ENCODE measurements at places on chromosomes 6 and 20.

DNA sequence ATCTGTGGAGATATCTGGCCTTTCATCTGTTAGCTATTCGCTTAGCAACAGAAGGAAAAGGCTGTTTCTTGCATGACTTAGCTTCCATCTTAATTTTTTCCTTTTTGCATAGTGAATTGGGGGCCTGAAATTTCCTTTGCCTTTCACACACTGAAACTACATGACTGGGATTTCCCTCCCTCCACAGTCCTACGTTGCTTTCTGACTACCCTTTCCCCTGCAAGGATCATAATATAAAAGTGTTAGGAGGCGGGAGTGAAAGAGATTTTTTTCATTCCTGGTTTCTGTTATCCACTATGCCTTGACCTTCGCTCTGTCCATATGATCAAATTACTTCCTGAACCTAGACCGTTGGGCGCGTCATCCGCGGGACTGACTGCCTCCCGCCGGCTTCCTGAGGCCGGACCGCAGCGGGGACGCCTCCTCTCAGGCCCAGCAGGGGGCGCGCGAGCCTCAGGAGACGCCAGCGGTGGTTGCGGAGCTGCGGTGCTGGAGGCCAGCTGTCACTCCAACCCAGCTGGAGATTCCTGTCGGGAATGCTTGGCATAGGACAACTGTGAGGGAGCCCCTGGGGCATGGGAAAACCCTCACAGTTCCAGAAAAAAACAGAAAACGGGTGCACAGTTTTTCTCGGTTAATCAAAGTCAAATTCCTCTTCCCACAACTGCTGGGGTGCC lies 55.6 kb downstream of the MEP1A start:
- no peak for DNase-seq

DNA sequence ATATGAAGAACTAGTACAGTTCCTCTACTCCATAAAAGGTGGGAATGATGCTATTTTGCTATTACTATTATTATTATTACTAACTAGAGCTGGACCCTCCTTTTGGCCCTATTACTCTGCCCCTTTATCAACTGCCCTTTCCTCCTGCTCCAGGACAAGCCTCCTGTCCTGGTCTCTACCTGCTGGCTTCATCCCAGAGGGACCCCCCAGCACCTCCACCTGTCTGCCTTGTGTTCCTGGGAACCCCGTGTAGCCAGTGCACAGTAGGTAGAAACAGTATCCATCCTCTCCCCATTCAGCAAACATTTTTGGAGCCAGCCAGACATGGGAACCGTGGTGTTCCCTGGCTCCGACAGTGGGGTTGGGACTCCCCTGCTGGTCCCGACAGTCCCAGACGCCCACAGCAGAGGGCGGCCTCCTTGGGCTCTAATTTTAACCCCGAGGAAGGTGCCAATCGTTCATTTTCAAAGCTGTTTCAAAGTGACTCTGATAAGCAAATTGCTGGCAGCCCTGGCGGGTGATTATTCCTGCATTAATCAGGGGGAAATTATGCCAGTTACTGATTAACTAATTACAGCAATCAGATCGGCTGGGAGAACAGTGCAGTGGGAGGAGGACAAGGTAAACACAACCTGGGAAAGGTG lies 44.2 kb upstream of the MDGA1 start:
- DNase-seq: no peak

- DNase-seq: no peak
Observed at GRCh38 chr6:141475259-141475658, 657.5 kb upstream of the GJE1 start.

GRCh38 chr20:47336129-47336754 lies 20.3 kb downstream of the ZMYND8 start:
- no peak for DNase-seq

DNA sequence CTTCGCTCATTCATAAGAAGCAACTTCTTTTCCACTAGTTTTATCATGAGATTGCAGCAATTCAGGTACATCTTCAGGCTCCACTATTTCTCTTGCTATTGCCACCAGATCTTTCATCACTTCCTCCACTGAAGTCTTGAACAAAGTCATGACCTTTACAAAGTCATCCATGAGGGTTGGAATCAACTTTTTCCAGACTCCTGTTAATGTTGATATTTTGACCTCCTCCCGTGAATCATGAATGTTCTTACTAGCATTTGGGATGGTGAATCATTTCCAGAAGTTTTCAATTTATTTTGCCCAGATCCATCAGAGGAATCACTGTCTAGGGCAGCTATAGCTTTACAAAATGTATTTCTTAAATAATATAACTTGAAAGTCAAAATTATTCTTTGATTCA lies 1.5 kb downstream of the CENPQ start:
- DNase-seq: no peak

DNA sequence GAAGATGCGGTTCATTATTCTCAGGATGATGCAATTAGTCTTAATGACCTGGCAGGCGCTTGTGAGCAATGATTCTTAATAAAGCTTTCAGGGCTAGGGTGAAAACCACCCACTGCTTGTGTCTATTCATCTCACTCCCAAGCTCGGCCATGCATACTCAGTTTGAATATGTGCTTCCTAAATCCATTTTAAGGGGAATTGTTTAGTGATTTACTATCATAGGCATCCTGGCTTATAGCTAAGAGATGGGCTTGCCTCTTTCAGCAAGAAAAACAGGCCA lies 141.1 kb upstream of the SLC24A3 start:
- DNase-seq: no peak

- DNase-seq: no peak
Observed at GRCh38 chr6:73797861-73798260, 101.9 kb downstream of the CD109 start.

DNA sequence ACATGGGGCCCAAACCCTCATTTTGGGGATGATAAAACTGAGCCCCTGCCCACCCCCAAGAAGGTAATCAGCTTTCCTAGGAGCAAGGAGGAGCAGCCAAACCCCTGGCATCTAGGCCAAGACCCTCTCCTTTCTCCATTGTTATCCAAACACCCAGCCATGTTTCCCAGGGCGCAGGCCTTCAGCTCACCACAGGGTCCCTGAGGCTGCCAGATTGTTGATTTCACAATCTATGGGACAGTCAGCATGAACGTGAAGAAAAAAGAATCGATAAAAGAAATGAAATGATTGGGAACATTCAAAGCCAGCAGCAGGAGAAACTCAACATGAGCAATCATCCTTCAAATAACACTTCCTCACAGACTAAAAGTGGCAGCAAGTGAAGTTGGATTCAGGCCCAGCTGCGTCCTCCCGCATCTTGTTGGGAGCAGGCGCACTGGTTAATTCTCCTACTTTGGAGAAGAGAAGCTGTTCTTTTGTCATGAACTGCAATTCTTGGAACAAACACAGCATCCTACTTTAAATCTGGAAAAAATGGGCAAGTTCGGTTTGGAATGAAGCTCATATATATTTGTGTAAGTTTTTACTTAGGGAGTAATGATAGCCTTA lies 241.8 kb upstream of the PRDM1 start:
- no peak for DNase-seq

DNA sequence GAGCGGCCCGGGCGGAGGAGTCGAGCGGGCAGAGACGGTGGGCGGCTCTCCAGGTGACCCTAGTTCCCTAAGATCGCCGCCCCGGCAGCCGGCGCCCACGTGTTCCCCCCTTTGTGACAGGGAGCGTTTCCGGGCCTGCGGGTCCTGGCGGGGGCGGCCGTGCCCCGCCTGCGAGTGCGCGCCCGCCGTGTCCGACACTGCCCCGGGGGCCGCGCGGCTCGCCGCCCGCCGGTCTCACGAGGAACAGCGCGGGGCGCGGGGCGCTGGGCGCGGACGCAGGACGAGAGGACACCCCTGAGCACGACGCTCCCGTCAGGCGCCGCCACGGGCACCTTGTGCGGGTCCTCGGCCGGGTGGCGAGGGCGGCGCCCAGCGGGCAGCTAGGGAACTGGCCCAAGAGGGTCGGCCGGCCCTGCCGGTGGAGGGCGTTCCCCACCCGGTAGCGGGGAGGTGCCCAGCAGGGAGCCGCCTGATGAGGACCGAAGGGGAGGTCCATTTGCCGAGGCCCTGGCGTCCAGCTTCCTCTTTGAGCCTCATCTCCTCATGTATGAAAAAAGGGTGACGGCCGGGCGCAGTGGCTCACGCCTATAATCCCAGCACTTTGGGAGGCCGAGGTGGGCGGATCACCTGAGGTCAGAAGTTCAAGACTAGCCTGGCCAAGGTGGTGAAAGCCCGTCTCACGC lies at the start of gene VARS1:
Gene VARS1, minus strand, starts transcription at position 137 of the 683 bp plus-strand sequence. CDS start 535 bp downstream, outside the sequence.
- no peak for DNase-seq

GRCh38 chr20:24776755-24777271 lies 172.3 kb upstream of the CST7 start:
- DNase-seq: no peak

DNA sequence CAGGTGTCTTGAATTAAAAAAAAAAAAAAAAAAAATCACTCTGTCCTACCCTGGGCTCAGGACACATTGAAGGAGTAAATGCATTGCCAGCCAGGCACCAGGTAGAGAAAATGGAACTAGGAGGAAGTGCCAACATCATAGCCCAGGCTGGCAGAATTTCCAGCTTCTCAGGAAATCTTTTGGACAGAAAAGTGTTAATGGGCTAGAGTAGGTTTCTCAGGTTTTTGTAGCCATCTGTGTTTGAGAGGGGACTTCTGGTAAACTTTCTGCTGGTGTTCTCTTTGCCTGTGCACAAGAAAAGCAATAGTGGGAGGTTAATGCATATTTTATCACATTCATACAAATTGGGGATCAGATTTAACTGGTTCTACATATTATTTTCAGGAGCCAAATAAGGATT lies 678.3 kb upstream of the NRSN1 start:
- no peak for DNase-seq

- no peak for DNase-seq
Observed at GRCh38 chr6:121590438-121590837, 155.0 kb downstream of the GJA1 start.

- no peak for DNase-seq
Observed at GRCh38 chr6:35068644-35069043, 72.5 kb downstream of the TCP11 start.
